ENCODE measurements at places on chromosomes 1 and 21.

DNA sequence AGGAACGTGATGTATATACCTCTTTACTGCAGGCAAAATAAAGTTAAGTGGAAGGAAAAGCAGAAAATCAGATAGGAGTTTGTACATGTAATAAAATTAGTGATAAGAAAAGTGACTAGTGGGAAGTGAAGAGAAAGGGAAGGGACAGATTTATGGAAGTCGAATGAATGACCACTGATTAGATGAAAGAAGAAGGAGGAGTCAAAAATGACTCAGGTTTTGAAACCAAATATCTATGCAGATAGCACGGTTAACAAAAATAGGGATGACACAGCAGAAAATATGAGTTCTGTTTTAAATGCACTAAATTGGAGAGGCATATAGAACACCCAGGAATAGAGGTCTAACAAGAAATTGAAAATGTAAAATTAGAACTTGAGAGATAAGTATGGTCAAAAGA is 128.0 kb downstream of the HMCN1 start:
- no peak overlapping the region for H3K27ac ChIP-seq
- H3K36me3 ChIP-seq = no peaks in the 10 kb centered on the region
- peaks cover 12% of the 10 kb centered on the region for H3K27me3 ChIP-seq
- no peaks in the 10 kb centered on the region for H3K4me1 ChIP-seq
- DNase-seq = no peak

DNA sequence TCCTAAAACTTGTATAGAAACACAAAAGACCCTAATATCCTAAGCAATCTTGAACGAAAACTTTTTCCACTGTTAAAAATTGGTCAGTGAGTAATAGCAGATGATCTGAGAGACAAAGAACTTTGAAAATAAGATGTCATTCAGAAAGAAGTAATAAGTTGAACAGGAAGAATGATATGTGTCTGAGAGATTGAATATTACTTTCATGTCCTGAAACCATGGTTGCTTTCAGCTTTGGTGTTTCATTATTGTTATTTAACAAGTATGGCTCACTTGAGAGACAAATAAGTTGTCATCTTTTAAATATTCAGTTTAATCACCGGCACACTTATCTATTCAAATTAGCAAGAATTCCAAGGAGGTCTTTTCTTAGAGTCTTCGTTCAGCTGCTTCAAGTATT is 11.4 kb downstream of the PRKACB start:
- peak overlapping the region; percentile 25 for H3K4me3 ChIP-seq
- H3K4me1 ChIP-seq = peaks cover 84% of the 10 kb centered on the region
- no peak for DNase-seq
- peak overlapping the region; percentile 64 for H3K27ac ChIP-seq

DNA sequence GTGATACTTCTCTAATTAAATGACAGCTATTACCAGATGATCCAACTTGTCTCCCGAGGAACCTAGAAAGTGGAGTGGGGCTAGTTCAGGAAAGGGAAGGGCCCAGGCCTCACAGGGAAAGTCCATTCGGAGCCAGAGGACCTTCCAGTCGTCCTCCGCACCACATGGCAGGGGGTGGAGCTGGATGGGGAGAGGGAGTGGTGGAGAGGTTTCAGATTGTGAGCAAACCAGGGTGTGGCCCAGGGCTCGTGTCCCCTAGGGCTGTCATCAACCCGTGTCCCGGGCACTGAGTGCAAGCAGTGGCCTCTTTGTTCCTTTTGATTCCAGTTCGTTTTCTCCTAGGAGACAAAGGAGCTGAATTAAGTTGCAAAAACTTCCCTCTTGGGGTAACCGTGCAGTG is 114.9 kb downstream of the HUNK start:
- H3K36me3 ChIP-seq = no peaks in the 10 kb centered on the region
- no peaks in the 10 kb centered on the region for H3K4me1 ChIP-seq
- no peak overlapping the region for H3K4me3 ChIP-seq
- DNase-seq = no peak
- H3K27me3 ChIP-seq = peaks cover 5% of the 10 kb centered on the region

GRCh38 chr1:36023098-36023769 is 60.7 kb upstream of the TEKT2 start:
- DNase-seq = no peak
- H3K27ac ChIP-seq = peak overlapping the region; percentile 19
- no peaks in the 10 kb centered on the region for H3K27me3 ChIP-seq
- peaks cover 13% of the 10 kb centered on the region for H3K4me1 ChIP-seq

GRCh38 chr1:192522673-192523072 is 52.9 kb upstream of the RGS1 start:
- H3K27me3 ChIP-seq = no peaks in the 10 kb centered on the region
- H3K27ac ChIP-seq = no peak overlapping the region
- no peak for DNase-seq
- peaks cover 27% of the 10 kb centered on the region for H3K4me1 ChIP-seq

DNA sequence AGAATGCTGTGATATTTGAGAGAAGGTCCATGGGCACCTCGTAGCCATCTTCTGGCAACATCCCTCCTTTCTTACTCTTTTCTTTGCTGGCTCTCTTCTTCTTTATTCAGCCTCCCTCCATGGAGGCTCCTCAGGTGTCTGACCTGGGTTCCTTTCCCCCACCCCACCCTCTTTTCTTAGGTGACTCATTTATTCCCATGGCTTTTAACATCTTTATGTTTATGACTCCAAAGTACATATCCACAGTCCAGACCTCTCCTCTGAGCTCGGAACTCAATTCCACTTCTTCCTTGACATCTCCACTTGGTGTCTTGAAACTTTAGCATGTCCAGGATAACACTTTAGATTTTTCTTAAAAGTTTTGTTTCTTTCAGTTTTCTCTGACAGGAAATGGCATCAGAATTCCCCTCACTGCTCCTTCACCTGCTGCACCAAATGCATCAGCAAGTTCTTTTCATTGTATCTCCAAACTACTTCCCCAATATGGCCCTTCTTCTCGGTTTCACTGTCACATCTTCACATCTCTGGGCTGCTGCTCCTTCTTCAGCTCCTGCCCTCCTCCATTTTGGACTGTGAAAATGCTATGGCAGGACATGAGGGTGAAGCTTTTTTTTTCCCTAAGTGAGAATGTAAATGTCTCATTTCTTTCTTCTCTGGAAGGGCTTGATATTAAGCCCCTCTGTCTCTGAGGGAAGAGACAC is 95.9 kb downstream of the GIPC2 start:
- H3K27ac ChIP-seq = no peak overlapping the region
- peaks cover 21% of the 10 kb centered on the region for H3K4me1 ChIP-seq
- no peak overlapping the region for H3K4me3 ChIP-seq
- no peaks in the 10 kb centered on the region for H3K36me3 ChIP-seq

DNA sequence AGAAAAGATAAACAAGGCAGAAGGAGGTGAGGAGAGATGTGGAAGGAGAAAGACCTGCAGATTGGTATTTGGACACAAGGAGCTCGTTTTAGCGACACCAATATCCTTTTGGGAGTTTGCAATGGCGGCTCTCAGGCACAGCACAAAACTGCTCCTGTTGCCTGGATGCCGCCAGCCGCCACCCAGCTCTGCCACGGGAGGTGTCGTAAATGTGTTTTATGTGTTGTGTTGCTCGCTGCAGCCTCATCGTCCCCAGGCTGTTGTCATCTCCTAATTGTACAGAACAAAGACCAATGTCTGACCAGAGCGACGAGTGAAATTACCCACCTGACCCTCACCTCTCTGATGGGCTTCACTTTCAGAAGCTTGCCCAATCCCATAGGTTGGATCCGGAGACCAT is 96.6 kb upstream of the ZNF281 start:
- no peaks in the 10 kb centered on the region for H3K36me3 ChIP-seq
- no peak overlapping the region for H3K4me3 ChIP-seq
- peaks cover 3% of the 10 kb centered on the region for H3K4me1 ChIP-seq
- no peak overlapping the region for H3K27ac ChIP-seq

DNA sequence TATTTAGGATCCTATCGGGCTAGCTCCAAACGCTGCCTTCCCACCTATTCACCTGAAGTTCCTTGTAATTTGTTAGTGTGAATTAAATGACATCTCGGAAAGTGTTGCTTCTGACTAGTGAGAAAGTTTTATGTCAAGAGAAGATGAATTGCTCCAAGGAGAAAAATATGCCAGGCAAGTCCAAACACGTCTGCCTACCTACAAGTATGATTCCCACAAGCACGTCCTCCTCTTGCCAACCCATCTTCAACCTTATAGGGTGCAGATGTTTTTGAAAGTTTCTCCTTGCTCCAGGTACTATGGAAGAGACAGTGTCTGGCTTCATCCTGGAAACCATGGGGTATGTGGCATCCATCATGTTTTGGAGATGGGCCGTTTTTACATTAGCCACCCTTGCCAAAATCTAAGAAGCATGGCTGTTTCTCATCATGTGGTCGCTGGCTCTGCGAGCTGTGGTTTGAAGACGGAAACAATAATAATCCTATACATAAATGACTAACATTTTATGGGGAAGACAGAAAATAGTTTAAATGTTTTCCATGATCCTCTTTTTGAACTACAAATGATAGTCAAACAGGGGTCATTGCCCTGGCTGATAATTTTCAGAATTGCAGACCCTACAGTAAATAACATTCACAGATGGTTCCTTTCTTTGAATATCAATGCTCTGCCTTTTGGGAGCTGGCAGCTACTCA is 505.8 kb downstream of the SMYD3 start:
- no peaks in the 10 kb centered on the region for H3K4me1 ChIP-seq
- no peaks in the 10 kb centered on the region for H3K27me3 ChIP-seq
- DNase-seq = no peak
- H3K4me3 ChIP-seq = no peak overlapping the region

DNA sequence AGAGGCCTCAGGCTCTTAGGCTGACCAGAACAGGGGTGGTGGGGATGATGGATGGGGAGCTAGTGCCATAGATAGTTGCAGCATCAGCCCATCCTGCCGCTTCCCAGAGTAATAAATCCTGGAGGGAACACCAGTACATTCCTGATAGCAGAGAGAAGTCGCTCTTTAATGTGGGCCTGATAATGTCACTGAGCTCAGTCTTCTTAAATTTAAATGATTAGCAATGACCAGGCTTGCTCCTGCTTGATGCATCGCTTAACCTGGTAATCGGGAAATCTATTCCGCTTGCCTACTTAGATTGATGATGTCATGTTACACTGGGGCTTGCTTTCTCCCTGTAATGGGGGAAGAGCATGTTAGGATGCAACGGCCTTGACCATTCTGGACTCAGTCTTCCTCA is 218.6 kb upstream of the PLXNA2 start:
- H3K4me3 ChIP-seq = no peak overlapping the region
- DNase-seq = no peak

DNA sequence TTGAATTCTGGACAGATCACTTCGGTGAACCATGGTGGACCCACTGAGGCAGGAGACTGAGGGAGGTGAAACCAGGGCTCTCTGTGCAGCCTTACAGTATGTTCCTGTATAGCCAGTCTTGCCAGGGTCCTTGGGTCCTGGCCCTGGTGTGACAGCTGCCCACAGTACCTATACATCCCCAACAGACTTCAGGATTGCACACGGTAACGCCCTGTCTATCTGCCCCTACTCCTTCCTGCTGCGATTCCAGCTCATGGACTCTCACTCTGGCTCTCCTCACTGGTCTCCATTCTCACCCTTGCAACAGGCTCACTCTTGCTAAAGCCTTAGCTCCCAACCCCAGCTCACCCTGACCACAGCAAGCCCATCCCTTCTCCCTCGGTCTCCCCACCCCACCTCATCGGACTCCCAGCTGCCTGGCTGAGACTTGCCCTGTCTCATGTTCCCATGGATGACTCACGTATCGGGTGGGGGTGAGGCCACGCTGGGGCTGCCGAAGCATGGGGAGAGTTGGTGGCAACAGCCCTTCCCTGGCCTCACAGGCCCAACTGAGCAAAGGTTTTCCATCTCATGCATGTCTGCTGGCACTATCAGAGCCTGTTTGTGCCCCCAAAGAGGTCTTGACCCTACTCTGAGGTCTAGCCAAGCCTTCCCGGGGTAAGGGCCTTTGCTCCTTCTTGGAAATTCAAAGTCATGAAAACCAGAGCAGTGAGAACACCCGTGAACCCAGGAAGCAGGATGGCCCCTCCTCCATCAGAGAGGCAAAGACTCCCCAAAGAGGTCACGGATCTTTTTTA is 7.1 kb downstream of the PHLDA3 start:
- no peak overlapping the region for H3K4me3 ChIP-seq
- no peaks in the 10 kb centered on the region for H3K36me3 ChIP-seq
- H3K27me3 ChIP-seq = peaks cover 3% of the 10 kb centered on the region
- DNase-seq = no peak
- no peak overlapping the region for H3K27ac ChIP-seq
- H3K4me1 ChIP-seq = no peaks in the 10 kb centered on the region

DNA sequence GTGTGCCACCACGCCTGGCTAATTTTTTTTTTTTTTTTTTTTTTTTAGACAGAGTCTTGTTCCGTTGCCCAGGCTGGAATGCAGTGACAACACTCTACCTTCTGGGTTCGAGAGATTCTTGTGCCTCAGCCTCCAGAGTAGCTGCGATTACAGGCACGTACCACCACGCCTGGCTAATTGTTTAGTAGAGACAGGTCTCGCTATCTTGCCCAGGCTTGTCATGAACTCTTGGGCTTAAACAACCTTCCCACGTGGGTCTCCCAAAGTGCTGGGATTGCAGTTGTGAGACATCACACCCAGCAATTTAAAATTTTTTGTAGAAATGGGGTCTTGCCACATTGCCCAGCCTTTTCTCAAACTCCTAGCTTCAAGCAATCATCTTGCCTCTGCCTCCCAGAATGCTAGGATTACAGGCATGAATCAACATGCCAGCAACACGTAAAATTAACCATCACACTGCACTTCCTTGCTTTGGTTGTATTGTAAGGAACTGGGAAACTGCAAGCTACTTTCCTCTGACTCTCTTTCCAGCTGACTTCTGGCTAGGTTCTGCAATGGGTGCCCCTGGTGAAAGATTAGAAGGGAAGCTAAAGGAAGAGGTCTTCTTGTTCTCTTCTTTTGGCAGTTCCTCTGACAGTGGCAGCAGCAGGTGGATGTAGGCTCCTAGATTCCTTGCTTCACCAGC is 13.9 kb upstream of the IL6R start:
- no peaks in the 10 kb centered on the region for H3K27me3 ChIP-seq
- no peak overlapping the region for H3K27ac ChIP-seq
- DNase-seq = no peak
- H3K36me3 ChIP-seq = no peaks in the 10 kb centered on the region
- peaks cover 21% of the 10 kb centered on the region for H3K4me1 ChIP-seq
